ENCODE measurements at places on chromosomes 2 and 18. TPM values are rescaled to one million over a fixed set of nuclear protein-coding genes. Genes with fewer than 3 reads are reported as not detected.

Gene PROM2
- total RNA-seq, result 1.4 TPM

- no peak for DNase-seq
These were observed 75.8 kb downstream of the CALCRL start for GRCh38 chr2:187372213-187372612.

DNA sequence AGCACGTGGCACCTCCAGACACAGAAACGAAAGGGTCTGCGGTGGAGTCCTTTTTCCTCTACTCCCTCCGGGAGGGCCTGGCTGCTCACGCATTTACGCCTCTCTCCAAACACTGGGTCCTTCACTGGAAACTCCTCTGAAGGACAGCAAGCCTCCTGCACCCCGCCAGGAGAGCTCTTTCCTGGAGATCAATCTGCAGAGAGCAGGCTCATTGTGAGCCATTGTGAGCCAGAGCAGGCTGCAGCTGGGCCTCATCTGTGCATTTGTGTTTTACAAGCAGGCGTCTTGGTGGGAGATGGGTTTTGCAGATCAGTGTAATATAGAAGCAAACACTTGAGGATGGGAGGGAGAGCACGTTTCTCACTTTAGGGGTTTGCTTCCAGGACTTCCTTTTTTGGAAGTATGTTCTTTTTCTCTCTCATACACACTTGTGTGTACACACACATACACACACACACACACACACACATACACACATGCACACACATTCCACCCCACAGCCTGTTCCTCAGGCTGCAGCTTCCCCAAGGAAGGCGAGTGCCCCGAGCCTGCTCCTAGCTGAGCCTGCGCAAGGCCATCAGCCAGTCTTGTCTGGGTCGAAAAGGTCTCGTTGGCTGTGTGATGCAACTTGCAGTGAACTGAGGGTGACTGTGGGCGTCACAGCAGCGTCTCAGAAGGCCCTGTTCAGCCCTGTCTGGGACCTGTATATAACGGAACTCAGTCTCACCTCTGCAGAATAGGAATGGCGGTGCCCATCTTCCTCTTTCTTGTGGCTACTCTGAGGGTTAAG, 163.5 kb downstream of the GLI2 start:
- DNase-seq, result peak; percentile 55

- no peak for DNase-seq
These were observed 31.1 kb downstream of the SS18 start for GRCh38 chr18:26059357-26059756.

Gene TEX44
- total RNA-seq, result not detected
